PC-9 (cell line): ENCODE measurements at places on chromosomes 6 and 20.

DNA sequence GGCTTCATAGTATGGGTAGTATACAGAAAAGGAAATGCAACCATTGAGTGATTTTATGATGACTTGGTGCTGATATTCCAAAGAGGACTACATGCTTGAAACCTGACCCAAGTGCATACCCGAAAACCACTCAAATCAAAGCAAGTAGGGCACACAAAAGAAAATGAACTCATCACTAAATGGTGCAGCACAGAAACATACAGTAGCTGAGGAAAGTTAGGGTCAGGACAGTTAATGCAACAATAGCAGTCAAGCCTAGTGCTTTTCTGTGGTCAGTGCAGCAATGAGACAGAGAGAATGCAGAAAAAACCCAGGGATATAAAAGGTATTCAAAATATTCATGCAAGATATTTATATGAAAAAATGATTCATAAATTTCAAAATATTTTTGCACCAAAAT, 711.1 kb downstream of the EPHA7 start:
- no peak for DNase-seq

DNA sequence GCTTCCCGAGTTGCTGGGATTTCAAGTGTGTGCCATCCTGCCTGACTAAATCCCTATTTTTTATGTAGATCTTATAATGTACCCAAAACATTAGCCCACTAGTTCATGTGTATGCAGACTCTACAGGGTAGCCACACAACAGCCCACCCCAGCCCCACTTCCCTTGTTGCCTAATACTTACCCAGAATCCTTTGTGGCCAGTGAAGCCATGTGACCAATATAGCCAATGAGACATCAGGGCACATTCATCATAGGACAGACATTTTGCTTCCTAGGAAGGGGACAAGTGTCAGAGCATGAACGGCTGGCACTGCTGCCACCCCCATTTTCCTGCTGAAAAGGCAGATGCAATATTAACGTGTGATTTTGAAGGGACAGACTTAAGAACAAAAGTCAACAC, 36.0 kb upstream of the TCP11 start:
- DNase-seq: no peak

DNA sequence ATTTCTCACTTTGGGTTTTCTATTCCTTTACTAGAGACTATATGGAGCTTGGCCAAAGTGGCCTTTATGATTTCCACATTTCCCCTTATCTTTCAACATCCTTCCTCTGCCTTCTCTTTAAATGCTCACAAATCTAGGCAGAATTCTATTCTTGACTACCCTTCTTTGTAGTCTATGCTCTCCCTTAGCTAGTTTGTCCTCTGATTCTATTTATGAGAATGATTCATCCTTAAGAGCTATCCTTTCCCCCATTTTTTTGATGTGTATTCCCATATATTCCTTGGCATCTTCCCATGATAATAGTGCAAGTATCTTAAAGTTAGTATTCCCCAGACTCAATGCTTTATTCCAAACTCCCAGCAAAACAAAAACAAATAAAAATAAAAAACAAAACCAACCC, 53.1 kb downstream of the IL20RA start:
- no peak for DNase-seq

GRCh38 chr6:5497896-5498578, 236.7 kb downstream of the FARS2 start:
- no peak for DNase-seq

DNA sequence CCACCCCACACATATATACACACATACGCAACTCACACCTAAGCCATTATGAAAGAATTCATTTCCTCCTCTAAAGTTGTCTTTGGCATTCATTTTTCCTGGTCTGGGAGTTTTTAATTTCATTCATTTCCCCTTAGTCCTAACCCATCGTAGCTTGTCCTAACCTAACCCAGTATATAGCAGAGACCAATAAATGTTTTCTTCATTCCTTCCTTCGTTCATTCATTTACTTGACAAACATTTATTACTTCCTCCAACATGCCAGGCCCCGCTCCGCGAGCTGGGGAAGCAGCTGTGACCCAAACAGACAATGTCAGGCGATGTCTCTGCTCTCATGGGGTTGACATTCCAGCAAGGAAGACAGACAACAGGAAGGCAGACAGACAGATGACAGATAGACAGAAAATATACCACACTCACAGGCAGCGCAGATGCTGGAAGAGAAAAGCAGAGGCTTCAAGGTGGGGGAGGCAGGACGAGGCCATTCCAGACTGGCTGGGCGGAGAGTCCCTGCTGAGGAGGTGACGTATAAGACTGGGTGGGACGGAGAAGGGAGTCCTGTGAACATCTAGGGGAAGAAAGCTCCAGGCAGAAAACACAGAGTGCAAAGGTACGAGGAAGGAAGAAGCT, 33.7 kb upstream of the SIRPA start:
- DNase-seq: no peak

- no peak for DNase-seq
Measured at GRCh38 chr20:17327185-17328148, 100.6 kb downstream of the PCSK2 start.

DNA sequence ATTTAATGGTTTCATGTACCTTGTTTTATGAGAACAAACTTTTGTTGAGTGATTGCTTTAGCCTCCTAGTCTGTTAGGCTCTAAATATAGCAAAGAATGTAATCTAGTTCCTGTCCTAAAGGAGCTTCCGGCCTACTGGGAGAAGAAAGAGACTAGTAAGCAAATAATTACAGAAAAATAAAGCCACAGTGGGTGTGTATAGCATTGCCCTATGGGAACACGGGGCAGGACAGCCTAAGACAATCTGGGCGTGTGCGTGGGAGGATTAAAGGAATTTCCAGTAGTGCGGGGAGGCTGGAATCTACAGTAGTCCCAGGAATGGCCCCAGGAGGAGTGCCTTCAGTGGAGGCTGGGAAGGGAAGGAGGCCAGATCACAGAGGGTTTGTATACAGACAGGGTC, 98.1 kb upstream of the AKAP12 start:
- no peak for DNase-seq

DNA sequence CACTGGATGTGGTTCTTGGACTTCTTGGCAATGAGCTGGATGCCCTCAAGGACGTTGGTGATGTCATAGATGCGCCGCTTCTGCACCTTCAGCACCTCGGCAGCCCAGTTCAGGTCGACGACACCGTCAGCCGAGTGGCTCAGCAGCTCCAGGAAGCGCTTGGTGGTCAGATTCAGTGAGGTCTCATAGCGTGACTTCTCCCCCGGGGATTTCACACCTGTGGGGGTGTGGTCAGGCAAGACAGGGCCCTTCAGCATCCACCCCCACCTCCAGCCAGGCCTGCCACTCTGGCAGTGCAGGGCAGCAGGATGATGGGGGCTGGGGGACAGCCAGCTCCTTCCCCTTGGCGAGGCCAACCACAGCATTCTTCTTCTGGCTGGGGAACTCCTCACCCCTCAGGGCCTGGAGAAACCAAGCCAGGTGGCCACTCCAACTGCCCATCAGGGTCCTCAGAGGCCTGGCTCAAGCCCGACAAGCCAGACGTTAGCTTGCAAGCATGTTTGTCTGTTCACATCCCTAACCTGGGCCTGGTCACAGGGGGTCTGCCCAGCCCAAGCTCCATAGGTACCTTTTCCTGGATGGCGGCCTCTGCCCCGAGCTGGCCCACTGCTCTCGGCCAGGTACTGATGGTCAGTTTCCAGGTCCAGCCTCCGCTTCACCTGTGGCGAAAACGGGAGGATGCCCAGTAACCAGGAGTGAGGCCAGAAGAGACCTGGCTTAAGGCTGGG, 5.7 kb upstream of the NECAB3 start:
- no peak for DNase-seq

GRCh38 chr6:149052350-149053106, 265.0 kb upstream of the TAB2 start:
- no peak for DNase-seq

DNA sequence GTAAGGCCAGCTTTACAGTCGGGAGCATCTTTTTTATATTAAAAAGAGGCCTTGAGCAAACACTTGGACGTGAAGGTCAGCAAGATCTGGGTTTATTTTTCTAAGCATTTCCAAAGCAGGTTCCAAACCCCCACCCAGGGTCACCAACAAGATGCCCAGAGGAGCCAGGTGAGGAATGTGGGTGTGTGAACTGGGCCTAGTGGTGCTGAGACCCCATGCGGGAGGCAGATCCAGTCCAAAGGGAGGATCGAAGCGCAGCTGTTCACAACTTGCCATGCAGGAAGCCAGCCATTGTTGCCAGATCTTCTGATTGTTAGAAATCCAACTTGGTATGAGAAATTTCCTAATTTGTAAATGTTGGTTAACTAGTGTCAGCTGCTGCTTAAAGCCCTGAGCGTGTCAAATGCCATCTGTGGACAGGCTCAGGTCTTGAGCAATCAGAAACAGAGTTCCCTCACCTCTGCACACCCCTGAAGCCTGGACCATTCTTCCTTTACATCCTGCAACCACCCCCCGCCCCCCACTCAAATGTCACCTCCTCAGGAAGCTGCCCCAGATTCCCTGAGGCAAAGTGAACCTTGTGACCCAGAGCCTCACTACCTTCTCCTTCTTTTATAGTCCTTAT, 46.5 kb downstream of the NFATC2 start:
- DNase-seq: peak; percentile 43

DNA sequence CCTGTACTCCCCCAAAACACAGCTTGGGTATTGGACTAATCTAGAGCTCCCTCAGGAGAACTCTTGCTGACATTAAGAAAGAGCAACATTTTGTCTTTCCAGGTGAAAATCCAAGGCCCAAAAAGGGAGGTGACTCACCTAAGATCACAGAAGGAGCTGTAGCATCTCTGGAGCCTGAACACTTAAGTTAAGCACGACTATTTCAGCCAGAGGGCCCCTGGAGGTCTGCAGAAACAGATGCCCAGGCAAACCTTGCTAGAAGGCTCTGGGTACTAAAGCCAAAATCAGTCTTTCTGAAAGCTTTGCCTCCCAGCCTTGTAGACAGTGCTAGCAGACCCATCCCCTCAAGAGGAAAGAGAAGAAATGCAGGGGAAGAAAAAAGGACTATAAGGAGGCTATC, 8.8 kb downstream of the EDN1 start:
- no peak for DNase-seq

GRCh38 chr20:63767456-63767855, 27.9 kb downstream of the SLC2A4RG start:
- DNase-seq: no peak

DNA sequence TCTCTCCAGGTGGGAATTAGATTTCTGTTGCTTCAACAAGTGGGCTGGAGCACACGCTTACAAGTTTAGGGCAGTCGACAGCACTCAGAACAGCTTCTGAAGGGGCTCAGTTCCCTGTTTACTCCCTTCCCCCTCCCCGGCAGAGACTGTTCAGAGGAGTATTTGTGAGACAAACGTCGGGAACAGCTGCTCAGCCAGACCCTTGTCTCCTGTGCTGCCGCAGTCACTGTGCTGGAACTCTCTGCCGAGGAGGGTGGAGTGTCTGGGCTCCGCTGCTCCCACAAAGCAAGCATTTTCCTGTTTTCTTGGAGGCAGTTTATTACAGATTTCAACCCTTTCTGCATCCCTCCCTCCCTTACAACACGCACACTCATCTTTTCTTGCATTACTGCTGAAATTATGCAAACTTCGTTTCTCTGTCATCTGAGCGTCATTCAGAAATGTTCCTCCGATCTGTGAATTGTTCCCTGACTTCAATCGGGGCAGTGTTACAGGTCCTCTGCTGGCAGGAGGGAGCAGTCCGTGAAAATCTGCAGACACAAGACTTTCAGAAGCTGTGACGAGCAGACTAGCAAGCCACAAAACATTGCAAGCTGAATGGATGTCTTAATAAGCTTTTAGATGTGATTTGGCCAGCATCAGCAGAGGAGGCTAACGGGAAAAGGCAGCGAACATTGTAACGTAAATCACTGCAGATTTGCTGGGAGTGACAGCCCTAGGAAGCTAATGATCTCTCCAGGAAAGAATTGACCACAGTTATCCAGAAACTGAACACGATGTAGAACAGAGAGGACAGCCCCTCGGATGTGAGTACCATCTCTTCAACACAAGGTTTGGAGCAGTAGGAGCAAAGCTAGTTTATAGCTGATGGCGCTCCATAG, 76.2 kb downstream of the LYRM2 start:
- DNase-seq: no peak

GRCh38 chr6:129686941-129687627, 22.9 kb downstream of the ARHGAP18 start:
- no peak for DNase-seq

GRCh38 chr6:101279410-101279809, 114.1 kb upstream of the GRIK2 start:
- no peak for DNase-seq

DNA sequence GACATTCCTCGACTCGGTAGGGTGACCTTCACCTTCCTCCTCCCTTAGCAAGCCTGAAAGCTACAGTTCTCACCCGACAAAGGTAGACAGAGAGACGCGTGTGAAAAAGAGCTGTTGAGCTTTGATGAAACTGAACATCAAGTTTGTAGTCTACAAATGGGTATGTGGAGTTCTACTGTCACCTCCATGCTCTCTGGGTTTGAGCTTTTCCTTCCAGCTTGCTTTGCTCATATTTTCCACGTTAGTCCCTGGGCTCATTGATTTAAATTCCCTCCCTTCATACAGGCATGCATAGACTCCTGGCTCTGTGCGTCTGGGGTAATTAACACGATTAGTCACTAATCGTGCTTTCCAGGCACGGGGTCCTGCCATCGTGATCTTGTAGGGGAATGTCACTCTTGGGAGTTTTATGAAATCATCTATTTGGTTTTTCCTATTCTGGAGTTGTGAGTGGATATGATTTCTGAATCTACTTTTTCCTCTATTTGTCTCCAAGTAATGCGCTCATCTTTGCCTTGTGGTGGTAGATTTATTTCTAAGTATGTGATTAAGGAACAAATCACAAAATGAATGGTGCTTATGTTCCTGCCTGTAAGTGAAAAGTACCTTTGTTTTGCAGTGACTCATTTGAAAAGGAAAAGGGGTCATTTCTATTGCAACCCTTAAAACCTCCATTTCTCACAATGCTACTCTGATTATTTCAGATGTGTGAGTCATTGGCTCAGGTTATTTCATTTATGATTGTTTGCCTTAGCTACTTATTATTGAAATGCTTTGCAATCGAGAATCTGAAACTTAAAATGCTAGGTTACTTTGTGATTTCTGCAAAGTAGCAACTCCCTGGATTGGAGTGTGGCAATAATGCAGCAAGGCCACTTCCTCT, 154.6 kb downstream of the ZDHHC14 start:
- DNase-seq: no peak

GRCh38 chr6:56388415-56388755, 141.0 kb upstream of the COL21A1 start:
- no peak for DNase-seq

DNA sequence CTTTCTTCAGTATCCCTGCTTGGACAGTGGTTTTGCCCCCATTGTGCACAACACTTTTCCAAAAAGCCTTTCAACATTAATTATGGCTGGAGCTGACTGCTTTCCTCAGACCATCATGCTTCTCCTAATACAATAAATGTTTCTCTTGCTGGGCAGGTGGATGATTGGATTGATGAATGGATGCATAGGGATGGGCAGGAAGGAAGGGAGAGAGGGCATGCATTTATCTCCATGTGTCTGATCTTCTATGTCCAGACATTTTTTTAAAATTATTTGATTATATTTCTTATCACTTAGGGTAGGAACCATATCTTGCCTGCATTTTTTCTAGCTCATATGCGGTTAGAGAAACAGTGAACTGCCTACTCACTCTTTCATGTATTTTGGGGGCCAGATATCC, 218.5 kb downstream of the PRL start:
- no peak for DNase-seq

GRCh38 chr6:53795702-53796450, 1.1 kb downstream of the LRRC1 start:
- peak; percentile 54 for DNase-seq

GRCh38 chr6:85470023-85470410, 20.1 kb downstream of the NT5E start:
- DNase-seq: no peak
